Thoracic aorta (tissue), 2 donors: ENCODE measurements at places on chromosomes 1 and 21.
A peak's percentile ranks its signal among the peaks of the same experiment; 100 is the strongest.

DNA sequence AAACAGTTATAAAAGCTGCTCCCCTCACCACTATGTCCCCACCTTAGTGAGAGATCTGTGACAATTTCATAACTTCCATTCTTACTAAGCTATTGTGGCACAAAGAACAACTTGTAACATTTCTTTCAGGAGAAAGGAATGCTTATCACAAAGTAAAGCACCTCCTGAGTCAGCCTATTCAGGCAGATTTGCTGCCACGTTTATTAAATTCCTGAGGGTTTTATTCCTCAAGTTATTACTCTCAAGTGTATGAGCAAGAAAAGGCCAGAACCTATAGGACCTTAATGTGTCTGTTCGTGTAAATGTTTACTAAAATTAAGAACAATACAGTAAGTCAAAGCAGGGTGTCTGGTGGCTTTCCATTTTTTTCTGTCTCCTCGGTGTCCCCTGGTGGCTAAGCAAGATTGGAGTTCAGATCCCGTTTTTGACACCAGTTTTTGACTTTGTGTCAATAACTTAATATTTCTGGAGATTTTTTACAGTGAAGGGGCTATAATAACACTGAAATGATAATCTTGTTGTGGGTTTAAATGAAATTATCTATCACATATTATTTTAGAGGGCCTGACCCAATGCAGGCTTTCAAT, 1539.6 kb downstream of the BRINP3 start:
- DNase-seq: no peak

GRCh38 chr21:15031790-15032357, 32.9 kb downstream of the NRIP1 start:
- DNase-seq: no peak

- DNase-seq: no peak
Observed at GRCh38 chr1:244836584-244836983, 1.1 kb downstream of the COX20 start.

DNA sequence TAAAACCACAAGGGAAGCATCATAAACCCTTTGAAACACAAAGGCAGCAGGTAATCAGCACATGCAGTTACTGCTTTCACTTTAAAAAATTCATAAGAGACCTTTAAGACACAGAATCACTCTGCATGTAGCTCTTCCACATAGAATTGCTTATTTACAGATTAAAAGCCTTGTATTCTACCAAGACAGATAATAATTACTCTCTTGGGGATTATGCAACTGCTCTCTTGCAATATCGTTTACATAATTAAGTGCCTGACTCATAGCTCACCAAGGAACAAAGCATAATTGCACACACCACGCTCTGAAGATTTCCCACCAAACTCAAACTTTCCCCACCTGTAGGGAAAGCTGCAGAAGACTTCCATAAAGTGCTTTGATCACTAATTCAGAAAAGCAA, 87.9 kb downstream of the VAV3 start:
- DNase-seq: no peak

DNA sequence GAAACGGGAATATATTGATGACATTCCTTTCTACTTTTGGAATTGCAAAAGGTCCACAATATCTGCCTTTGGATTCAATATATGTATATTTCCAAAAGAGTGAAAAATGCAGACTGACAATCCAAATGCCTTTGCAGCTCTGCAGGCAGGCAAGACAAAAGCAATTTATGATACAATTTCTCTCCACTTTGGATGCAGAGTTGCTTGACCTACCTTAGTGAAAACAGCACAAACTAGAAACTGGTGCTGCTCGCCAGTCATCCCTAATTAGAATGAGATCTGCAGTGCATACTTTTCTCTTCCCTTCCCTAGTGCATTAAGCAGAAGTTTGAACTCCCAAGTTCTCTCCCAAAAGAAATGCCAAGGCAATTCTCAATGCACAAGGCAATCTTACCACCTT, 56.8 kb downstream of the KIAA0319L start:
- DNase-seq: no peak

DNA sequence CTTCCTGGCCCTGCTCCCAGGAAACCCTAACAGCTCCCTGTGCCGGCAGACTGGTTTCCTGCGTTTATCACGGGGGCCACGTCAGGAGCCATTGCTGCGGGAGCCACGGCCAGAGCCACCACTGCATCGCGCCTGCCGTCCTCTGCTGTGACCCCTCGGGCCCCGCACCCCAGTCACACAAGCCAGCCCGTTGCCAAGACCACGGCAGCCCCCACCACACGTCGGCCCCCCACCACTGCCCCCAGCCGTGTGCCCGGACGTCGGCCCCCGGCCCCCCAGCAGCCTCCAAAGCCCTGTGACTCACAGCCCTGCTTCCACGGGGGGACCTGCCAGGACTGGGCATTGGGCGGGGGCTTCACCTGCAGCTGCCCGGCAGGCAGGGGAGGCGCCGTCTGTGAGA, 26.1 kb downstream of the RNF223 start:
- DNase-seq: no peak

DNA sequence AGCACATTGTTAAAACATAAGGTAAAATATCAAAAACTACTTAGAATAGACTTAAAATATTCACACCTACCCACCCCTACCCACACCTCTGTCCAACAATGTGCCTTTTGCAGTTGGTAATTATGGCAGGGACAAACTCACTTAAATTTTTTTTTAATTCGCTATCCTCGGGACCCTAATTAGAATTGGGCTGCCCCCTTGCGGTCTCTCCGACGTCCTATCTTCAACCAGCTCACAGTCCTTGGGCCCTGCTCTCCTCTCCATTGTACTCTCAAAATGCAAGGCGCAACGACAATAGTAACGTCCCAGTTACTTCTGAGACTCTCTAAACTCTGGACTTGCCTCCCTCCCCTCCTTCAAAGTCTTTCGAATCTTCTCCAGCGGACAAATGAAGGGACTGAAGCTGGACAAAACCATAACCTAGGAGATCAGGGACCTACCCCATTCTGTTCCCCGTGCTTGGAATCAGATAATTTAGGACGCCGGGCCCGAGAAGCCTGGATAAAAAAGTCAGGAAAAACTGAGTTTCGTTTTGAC, 1.1 kb upstream of the CIART start:
- DNase-seq: peak; percentile 42

- DNase-seq: no peak
Observed at GRCh38 chr1:203505526-203506204, 11.7 kb downstream of the OPTC start.

GRCh38 chr1:112239683-112240330, 156.2 kb upstream of the CTTNBP2NL start:
- DNase-seq: no peak
